ENCODE measurements at places on chromosomes 5 and 9.

DNA sequence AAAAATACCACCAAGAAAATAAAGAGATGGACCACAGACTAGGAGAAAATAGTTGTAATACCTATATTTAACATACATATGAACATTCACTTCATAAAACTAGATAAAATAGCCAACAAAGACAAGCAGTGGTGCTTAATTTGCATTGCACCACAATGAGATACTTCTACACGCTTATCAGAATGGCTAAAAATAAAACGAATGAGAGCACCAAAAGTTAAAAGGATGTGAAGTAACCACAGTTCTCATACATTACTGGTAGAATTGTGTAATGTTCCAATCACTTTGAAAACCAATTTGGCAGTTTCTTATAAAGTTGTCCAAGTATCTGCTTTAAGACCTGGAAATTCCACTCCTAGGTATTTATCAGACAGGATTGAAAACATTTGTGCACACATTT, 198.9 kb upstream of the SGCD start:
- DNase-seq, result no peak

- DNase-seq, result no peak
These were observed 156.3 kb upstream of the FST start for GRCh38 chr5:53323943-53324642.

GRCh38 chr5:168778536-168778935, 199.4 kb upstream of the PANK3 start:
- DNase-seq, result no peak

- peak; percentile 52 for DNase-seq
These were observed 592.5 kb downstream of the CCDC171 start for GRCh38 chr9:16145196-16145950.

DNA sequence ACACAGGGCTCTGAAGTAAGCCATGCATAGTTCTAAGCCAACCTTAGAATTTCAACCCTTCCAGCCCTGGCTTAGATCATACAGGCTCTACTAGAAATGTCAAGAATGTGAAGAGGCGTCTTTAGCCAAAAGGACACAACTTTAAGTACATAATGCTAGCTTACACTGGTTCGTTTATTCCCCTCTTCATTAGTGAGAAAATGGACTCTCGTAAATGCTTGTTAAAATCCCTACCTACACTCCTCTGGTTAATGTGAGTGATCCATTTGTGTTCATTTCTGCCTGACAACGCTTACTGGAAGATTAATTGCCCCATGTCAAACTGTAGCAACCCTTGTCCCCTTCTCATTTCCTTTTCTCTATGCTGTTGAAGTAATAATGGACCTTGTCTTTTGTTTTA, 149.3 kb upstream of the POU5F2 start:
- peak; percentile 22 for DNase-seq

DNA sequence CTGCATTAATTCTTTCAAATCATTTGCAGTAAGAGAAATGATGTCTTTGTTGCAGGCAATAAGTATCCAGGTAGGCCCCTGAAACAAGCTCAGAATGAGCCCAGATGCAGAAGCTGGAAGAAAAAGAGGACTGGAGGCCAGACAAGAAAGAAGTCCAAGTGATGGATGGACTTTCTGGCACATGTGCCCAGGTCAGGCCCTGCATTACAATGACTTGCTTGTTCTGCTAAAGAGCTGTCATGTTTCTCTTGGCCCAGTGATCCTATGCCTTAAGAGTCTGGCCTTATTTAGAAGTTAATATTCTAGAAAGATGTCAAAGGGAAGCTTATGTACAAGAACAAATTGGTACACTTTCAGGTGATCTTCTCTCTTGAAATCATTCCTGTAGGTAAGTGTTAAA, 64.8 kb downstream of the DPYSL3 start:
- DNase-seq, result no peak

DNA sequence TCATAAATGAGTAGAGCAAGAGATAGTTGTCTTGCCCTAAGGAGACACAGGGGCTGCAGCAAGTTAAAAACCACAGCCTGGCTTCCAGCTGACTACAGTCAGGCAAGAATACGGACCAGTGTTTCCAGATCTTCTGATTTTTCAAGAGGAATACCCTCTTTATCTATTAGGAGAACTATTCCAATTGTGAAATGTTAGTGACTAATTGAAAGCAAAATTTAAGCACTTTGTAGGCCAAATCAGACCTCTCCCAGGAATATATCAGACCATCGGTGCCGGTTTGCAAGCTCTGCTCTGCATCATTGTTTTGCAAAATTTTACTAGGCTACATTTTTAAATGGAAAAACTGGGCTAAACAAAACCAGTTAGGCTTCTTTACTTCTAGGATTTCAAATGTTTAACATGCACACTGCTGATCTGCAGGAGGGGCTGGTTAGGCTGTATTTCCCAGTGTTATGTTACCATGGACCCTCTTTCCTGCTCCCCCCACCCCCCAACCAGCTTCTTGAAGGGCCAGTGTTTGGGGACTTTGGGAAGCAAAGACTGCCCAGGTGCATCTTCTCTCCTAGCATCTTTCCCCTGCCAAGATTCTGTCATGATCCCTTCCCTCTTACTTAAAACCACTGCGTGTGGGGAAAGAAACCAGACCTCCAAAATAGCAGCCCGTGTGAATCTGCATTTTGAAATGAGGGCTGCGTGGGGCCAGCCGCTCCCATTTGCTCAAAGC, 1.1 kb upstream of the ARSI start:
- DNase-seq, result peak; percentile 82

DNA sequence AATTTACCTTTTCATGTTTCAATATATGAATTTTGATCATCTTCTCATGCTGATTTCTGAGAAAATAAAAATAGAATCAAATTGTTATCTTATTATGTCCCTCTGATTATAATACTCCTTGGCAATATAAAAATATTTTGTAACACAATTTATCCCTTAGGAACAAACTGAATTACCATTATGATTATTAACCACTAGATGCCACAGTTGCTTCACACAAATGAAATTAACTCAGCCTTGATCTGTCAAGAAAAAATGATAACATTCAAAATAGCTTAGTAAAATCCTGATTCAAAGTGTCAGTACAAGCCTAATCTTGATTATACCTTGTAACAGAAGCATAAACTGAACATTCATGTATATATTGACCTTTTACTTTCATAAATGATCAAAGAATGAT, 4.8 kb upstream of the CHSY3 start:
- no peak for DNase-seq

DNA sequence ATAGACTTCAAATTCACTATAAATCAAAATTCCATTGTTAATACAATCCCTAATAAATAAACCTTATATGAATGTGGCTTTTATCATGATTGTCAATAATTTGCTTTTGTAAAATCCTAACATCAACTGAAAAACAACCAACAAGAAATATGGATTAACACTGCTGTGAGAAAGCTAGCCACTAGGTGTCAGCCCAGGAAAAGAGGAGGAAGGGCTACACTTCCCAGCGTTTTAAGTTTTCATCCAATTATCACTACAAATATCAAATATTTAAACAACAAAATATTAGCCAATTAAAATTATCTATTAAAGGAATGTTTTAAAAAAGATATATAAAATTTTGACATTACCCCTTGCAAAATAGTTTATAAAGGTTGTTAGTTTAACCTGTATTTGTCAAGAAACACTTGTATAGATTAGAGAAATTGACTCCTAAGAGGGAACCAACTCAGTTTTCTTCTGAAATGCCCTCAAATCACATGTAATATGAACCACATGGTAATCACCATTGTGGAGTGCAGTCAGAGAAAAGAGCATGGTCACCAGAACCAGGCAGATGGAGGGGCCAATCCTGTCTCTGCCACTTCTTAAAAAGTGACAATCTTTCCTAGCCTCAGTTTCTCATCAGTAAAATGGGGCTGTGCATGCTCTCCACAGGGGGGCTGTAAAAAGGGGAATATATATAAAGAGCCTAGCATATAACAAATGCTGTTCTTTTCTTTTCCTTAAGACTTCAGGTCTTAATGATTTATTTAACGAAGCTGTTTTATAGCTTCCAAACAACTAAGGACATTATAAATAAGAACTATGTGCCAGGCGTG, 188.2 kb downstream of the CRB2 start:
- DNase-seq, result no peak

DNA sequence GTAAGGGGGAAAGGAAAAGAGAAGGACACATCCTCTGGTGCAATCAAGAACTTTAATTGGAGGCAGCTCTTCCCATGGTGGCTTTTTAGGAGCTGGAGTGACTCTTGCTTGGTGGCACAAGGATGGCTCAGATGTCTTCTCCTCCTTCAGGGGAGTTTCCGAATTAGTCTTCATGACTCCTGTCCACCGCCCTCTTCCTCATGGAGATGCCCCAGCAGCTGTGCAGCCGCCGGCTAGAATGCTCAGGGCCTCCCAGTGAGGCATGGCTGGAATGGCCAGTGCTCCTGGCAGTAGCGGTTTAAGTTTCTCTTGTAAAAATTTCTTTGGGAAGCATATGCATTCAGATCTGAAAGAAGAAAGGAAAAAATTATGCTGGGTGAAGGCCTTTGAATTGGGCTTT, 8.8 kb upstream of the TEX53 start:
- no peak for DNase-seq

- no peak for DNase-seq
These were observed 14.0 kb downstream of the GRHPR start for GRCh38 chr9:37436540-37436939.

DNA sequence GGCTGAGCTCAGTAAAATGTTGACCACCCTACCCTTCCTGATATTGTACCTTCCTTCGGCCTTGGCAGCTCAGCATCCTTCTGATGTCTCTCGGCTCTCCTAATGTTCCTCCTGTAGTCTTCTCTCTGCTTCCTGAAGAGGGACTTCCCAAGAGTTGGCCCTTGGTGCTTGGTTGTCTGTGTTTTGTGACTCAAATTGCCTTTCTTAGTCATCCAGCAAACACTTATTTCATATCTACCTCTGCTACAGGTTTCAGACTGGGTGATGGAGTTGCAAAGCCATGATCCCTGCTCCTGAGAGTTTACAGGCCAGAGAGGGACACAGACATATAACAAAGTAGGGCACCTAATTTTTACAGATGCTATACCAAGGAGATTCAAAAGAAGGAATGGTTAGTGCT, 70.1 kb downstream of the SV2C start:
- DNase-seq, result no peak

GRCh38 chr5:61340775-61341361, 8.8 kb downstream of the ZSWIM6 start:
- no peak for DNase-seq

DNA sequence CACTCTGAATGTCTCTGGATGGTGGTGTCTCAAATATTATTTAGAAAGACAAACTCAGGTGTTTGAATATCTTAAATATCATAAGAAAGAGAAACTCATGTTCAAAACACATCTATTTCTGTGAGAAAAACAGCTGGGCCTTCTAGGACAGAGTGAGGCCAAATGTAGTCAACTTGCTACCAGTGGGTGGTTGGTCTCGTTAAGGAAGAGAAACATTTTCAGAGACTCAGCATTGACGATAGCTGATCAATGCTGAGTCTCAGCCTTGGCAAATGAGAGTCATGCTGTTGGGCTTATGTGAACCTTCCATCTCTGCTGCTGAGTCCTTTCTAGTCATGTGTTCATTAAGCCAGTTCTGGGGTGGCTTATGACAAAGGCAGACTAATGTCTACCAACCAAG, 418.0 kb downstream of the CETN3 start:
- no peak for DNase-seq

GRCh38 chr5:68872088-68872839, 221.6 kb upstream of the SLC30A5 start:
- no peak for DNase-seq

DNA sequence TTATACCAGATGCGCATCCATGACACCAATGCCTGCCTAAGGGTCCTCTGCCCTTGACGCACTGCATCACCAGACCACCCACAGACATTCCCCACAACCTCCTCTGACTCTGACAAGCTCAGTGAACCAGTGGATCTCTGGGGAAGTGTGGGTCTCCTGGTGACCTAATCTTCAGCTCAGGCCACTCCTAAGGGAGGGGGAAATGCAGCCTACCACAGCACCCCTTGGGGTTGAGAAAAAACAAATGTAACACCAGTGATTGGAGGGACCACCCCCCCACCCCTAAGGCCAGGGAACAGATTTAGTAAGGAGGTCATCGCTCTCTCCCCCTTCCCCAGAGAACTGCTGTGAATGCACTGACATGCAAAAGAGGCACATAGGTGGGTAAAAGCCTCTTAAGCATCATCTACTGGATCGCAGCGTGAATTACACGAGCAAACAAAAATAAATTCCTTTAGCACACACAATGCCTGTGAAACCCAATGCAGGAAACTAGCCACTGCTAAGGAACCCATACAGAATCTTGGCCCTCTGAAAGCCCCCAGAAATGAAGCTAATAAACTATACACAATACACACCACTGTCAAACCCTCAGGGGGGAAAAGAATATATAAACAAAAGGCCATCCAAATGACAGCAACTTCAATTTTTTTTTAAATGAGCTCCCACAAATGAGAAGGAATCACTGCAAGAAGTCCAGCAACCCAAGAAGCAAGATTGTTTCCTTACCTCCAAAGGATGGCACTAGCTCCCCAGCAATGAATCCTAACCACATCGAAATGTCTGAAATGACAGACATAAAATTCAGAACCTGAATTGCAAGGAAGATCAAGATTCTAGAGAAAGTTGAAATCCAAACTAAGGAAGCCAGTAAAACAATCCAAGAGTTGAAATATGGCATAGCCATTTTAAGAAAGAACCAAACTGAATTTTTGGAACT, 513.7 kb upstream of the PTGER4 start:
- no peak for DNase-seq

DNA sequence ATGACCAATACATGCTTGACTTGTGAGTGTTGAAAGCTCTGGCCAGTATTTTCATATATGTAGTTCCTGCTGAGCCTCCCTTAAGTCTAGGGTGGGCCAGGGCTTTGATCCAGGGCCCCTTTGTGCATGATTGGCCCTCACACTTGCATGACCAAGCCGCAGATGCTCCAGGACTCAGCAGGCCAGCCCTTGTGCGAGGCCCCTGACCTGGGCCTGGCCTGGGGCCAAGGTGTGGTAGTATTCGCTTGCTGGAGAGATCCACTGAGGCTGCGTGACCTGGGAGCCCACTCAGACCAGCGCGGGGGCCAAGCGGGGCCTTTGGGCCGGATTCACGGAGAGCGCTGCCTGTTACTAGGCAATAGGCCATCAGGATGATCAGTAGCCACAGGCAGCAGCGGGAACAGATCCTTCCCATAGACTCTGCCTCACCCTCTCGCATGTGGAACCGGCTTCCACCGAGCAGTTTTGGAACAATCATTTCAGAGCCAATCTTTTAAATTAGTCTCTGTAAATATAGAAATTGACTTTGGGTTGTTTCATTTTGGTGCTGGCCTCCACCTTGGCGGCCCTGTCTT, 79.0 kb upstream of the PTCH1 start:
- DNase-seq, result no peak

DNA sequence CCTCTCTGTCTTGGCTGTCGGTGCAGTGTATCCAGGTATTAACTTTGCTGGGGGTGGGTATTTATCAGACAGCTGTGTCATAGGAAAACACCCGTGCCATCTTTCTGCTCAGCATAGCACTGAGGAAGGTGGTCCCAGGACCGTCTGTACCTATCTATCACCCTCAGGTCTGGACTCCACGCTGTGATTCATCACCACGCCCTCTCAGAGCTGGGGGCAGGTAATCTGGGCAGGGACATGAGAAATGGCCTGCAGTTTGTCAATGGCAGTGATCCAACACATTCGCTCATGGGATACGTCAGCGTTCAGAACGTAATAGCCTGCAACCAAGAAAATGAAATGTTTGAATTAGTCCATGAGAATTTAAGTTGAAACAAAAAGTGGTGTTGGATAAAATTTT, 151.6 kb upstream of the MAP1B start:
- DNase-seq, result no peak

Data from renal cortex interstitium (tissue), 15 donors.